Stimulated activated CD8-positive, alpha-beta memory T cell treated with anti-CD3 and anti-CD28 coated beads, Interleukin-2, amount 100 ng/mL, for 48 hours (primary cell): ENCODE measurements at places on chromosomes 1 and 21.

DNA sequence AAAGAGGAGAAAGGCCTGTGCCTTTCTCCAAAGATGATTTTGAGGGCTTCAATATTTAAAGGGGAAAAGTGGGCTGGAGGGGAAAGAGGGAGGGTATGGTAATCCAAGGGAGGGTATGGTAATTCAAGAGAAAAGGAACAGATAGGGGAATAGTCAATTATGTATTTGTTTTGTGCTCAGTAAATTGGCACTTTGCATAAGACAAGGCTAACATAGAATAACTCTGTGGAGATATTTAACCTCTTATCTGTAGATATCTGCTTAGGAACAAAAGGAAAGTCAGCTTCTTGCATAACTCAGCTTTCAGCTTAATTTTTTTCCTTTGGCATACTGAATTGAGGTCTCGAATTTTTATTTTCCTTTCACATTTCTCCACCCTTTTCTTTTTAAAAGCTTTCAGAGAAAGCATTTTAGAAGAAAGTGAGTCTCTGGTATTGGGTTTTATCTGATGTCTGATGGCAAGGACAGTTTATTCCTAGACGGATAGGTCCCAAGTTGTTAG lies 119.9 kb upstream of the F3 start:
- DNase-seq = no peak

DNA sequence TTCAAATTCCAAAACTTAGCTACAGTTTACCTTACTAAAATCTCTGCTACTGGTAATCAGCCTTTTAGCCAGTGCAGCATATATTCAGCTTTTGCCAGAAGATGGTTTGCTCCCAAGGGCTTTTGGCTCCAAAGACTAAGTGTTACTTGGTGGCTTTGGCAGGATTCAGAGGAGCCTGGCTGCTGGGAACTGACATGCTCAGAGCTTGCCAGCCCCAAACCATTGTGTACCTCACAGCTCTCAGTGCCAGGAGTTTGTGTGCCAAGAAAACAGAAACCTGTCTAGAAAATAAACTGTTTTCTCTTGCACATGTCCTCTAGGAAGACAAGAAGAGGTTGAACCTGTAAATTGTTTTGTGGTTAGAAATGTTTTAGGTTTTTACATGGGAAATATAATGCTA lies 315.9 kb downstream of the ST6GALNAC3 start:
- DNase-seq = no peak

- no peak for DNase-seq
These were observed 2.2 kb upstream of the TRIT1 start for GRCh38 chr1:39885516-39885915.

- DNase-seq = no peak
These were observed 1.2 kb upstream of the UBAP2L start for GRCh38 chr1:154219541-154219940.

DNA sequence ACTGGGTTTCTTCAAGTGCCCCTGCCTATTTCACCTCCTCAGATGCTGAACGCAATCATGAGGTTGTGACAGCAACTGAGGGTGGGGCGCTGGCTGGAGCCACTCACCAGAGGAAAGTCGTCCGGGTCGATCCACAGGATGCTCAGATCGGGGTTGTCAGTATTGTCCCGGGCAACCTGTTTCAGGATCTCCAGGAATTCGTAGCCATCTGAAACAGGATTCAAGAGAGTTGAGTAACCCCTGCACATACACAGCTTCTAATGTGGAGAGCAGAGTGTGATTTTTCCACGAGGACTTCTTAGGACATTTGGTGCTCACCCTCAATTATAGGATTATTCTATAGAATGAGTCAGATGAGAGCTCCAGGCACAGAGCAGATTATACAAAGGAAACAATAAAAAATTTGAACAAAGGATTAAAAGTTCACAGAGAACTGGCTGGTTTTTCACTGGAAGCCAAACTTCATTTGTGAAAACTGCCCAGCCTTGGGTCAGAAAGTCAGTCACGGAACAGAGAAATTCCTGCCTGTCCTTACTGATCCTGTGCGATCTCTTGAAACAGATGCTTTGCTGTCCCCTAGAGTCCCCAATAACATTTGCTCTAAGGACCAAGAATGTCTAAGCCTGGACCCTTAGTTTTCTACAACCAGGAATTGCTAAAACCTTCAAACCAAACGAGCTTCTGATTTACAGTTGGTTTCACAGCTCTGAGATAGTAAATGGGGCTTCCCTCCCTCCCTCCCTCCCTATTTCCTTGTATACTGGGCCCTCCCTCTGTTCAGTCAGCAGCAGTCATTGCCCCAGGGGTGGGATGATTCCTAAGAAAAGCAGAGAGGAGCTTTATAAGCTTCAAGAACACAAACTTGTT lies 63.2 kb downstream of the CASQ2 start:
- no peak for DNase-seq

DNA sequence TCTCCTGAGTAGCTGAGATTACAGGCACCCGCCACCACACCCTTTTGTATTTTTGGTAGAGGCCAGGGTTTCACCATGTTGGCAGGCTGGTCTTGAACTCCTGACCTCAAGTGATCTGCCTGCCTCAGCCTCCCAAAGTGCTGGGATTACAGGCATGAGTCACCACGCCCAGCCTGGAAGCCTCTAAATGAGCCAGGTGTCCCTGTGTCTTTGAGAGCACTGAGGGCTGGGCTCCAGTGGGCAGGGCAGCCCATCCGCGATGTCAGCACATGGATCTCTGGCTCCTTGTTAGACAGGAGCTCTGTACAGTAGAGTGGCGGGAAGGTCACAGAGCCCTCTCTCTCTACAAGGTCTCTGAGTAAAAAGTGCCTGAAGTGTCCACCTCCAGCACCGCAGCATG lies 124.3 kb downstream of the PGBD5 start:
- DNase-seq = no peak

- DNase-seq = no peak
These were observed 366.9 kb downstream of the DPYD start for GRCh38 chr1:97553971-97554370.
